ENCODE measurements at places on chromosomes 11 and 22.

DNA sequence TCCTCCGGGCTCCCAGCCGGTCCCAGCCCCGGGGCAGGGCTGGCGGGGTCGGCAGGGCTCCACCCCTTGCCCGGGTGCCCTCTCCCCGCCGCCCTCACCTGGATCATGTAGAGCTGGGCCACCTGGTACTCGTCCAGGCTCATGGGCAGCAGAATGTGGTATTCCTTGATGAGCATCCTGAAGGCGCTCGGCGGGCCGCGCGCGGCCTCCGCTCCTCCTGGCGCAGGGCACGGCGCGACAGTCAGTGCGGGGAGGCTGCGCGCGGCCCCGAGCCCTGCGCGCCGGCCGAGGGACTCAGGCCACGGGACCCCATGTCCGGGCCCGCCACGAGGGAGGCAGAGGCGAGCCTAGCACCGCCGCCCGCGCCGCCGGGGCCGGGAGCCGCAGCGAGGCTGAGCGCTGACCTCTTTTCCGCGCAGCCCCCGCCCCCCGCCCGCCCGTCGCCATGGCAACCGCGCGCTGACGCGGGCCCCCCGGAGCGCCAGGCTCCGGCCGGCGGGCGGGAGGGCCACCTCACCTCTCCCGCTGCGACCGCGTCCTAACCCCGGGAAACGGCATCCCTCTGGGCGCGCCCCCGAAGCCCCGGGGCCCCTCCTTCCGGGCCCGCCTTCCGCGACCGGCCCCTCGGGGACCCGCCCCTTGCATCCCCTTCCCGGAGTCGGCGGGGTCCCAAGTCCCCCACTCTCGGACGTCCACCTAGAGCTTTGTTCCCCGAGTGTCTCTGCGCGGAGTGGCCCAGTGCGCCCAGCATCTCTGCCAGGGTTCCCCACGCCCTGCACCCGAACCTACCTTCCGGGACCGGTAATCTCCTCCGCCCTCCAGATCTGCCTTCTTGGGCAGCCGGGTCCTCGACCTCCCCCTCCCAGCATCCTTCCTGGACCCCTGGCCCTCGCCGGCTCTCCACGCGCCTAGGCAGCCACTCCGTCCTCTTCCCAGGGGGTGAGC lies 886 bp downstream of the PITPNM1 start:
- DNase-seq: peak; percentile 70

DNA sequence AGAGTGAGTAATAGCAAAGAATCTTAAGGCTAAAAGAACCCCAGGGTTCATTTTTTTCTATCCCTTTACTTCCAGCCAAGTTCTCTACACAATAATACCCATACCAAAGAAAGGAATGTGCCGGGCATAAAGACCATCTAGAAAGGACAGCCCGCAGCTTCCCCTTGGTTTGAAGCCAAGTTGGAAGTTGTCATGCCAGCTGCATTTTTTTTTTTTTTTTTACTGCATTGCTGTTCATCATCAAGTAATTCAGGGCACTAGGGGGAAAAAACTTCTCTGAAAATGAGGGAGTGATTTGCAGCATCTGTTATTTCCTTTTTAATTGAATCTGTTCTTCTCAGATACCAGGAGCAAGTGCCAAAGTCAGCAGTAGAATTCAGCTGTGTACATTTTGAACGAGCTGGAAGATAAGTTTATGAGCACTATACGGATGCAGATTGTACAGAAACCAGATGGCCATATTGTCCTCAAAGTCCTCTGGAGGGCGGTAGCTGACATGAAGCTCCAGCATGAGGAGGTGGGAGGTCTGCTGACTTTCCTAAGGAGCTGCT lies 56.4 kb downstream of the UBASH3B start:
- DNase-seq: no peak

GRCh38 chr22:36435516-36436415 lies 45.7 kb downstream of the TXN2 start:
- no peak for DNase-seq

GRCh38 chr22:46175631-46176030 lies 25.3 kb downstream of the PPARA start:
- no peak for DNase-seq

- no peak for DNase-seq
These were observed 66.7 kb upstream of the CSNK2A3 start for GRCh38 chr11:11419747-11420146.

DNA sequence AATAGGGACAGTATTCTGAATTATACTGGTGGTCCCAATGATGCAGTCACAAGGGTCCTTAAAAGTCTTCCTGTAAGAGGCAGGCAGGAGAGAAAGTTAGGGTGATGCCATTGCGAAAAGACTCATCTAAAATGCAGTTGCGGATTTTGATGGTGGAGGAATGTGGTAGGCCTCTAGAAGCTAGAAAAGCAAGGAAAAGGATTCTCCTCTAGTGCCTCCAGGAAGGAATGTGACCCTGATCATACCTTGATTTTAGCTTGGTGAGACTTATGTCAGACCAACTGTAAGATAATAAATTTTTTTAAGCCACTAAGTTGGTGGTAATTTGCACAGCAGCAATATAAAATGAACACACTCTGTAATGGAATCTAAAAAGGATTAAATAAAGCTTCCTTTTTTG lies 33.8 kb downstream of the CHORDC1 start:
- no peak for DNase-seq

DNA sequence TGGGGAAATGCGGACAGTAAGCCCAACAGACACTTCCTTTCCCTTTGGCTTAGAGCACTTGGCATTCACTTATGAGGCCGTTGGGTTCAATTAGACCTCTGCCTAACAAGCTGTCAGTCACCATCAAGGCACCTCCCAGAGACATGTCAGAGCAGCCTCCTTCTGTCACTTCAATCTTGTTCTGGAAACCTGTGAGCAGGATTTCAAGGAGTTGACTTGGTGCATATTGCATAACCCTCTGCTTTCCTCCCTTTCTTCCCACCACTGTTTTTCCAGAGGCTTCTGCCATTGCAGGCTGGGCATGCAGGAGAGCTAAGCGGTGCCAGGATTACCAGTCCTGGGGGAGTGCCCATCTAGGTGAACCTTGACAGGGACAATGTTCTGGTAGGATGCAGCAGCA lies 484.2 kb upstream of the LRRC4C start:
- DNase-seq: no peak

DNA sequence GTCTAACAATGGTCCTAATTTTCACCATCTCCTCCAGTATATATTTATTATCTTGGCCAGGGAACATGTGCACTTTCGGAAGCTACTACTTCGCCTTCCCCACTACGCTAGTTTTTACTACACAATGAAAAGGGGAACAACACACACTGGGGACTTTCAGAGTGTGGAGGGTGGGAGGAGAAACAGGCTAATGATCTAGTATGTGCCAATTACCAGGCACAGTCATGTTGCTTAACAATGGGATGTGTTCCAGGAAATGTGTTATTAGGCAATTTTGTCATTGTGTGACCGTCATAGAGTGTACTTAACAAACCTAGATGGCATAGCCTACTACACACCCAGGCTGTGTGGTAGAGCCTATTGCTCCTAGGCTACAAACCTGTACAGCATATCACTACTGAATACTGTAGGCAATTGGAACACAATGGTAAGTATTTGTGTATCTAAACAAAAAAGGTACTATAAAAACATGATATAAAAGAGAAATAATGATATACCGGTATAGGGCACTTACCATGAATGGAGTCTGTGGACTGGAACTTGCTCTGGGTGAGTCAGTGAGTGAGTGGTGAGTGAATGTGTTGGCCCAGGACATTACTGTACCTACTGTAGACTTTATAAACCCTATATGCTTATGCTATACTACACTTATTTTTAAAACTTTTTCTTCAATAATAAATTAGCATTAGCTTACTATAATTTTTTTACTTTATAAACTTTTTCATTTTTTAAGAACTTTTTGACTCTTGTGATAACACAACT lies 20.1 kb upstream of the CUL5 start:
- DNase-seq: no peak

DNA sequence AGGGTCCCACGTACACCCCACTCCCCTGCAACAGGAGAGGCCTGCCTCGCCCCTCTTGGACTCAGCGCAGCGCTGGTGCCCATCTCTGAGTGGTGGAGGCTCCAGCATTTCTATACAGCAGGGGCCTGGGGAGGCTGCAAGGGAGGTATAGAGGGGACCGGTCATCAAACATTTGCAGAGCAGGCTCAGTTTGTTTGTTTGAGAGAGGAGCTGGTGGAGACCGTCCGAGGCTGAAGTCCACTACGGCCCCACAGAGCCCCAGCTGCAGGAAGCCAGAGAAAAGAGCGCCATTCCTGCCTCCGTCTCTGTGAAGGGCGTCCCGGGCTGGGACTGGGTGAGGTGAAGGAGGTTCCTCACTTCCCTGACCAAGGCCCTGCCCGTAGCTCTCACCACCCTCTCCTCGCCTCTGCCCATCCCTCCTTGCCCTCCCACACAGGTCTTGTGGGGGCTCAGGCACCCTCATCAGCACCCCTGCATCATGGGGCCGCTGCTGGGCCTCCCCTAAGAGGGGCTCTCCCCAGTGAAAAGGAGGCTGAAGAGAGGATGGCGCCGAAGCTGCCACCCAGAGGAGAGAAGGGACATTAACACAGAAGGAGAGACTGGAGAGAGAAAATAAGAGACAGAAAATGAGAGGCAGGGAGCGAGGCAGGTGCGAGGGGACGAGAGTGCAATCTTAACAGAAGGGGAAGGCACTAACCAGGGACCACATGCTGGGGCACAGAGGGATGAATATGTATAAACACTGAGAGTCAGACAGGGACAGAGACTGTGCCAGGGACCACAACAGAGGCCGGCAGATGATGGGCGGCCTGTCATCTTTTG lies 24.5 kb downstream of the RPUSD4 start:
- DNase-seq: no peak

DNA sequence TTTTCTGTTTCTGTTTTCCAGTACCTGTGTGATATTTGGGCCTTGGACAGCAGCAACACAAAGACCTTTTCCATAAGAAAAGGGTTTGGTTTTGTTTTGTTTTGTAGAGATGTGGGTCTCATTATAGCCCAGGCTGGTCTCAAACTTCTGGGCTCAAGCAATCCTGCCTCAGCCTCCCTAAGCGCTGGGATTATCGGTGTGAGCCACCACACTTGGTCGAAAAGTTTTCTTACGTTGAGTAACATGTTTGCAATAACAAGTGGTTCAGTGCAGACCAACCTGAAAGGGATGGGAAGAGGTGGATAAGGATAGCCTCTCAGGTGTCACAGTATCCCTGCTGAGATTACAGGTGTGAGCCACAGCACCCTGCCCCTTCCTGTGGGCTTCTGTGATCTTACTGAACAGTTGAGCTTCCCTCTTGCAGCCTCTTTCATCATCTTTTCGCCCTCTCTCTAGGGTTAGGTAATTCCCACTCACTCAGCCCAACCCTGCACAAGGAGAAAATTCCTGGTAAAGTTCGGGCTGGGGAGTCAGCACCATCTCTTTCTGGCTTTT lies 3.5 kb upstream of the MRPL48 start:
- DNase-seq: no peak

- no peak for DNase-seq
These were observed 115.1 kb upstream of the CRYBB3 start for GRCh38 chr22:25084405-25085107.

- no peak for DNase-seq
These were observed 34.3 kb upstream of the ASPHD2 start for GRCh38 chr22:26394777-26395176.

- DNase-seq: no peak
These were observed 766.3 kb upstream of the RAG2 start for GRCh38 chr11:37364246-37364839.

GRCh38 chr11:20015529-20016427 lies 144.5 kb downstream of the DBX1 start:
- no peak for DNase-seq

- DNase-seq: no peak
These were observed 14.8 kb upstream of the CARD10 start for GRCh38 chr22:37533995-37534394.

DNA sequence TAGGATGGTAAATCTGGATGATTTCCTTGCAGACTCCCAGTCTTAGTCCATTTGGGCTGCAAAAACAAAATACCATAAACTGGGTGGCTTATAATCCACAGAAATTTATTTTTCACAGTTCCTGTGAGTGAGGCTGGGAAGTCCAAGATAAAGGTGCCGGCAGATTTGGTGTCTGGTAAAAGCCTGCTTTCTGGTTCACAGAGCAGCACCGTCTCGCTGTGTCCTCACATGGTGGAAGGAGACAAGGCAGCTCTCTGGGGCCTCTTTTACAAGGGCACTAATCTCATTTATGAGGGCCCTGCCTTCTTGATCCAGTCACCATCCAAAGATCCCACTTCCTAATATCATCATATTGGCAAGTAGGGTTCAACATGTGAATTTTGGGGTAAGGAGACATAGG lies 8.9 kb downstream of the USP47 start:
- DNase-seq: no peak

DNA sequence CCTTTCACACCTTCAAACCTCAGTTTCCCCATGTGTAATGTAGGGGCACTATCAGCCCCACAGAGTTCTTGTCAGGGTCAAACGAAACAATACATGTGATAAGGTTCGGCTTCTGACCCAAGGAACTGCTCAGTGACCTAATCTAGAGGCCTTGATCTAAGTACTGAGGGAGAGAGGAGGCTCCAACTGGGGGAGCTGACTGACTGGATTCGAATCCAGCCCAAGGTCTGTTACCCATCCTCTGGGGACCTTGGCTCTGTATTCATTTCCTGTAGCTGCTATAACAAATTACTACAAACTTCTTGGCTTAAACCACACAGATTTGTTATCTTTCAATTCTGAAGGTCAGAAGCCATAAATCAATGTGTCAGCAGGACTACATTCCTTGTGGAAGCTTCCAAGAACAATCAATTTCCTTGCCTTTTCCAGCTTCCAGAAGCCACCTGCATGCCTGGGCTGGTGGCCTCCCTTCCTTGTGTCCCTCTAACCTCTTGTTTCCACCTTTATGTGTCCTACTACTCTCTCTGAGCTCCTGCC lies 10.7 kb upstream of the ANAPC15 start:
- DNase-seq: no peak

DNA sequence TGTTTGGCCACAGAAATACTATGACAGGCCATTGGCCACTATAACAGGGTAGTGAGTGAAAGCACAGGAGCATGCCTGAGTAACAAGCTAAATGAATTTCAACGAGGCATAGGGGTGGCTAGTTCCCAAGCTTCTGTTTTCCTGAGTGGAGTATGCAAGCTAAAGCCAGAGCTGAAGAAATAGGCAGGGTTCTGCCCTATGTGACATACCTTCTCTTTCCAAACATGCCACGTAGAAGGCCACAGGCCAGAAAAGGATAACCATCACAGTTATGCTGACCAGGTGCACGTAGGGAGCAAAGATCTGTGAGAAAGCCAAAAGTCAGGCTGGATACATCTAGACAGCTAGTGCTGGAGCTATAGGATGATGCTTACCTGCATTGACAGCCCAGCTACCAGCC lies 30.6 kb downstream of the GDPD4 start:
- DNase-seq: no peak

All from tibial artery (tissue), 4 donors.